ENCODE measurements at places on chromosomes 13 and 19. TPM values are rescaled to one million over a fixed set of nuclear protein-coding genes. Genes with fewer than 3 reads are reported as not detected.

DNA sequence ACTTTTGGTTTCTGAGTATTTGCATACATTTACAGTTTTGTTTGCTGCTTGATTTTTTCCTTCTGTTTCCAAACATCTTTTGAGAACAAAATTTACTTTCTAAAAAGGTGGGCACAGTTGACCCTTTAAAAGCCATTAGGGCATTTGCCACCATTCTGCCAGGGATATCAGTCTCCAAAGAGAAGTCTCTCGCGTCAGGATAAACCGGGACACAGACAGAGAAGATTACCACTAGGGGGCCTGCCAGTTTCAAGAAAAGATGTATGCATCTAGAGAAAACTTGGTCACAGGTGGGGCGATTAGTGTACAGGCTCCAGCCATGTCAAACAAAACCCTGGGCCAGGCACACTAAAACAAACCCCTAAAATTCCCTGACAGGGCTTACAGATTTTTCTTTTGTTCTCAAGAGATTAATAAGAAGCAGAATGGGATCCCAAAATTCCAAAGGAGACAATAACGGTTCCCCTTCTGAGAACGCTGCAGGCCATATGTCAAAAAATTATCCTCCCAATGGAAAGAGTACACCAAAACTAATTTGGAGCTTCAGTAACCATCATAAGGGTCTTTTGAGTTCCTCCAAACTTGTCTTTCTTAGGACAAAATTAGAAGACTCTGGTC, 10.7 kb upstream of the PABPC3 start:
- H3K27ac ChIP-seq, result no peak overlapping the region
- no peaks in the 10 kb centered on the region for H3K36me3 ChIP-seq
- H3K4me1 ChIP-seq, result no peaks in the 10 kb centered on the region
- H3K27me3 ChIP-seq, result peaks cover 26% of the 10 kb centered on the region
- DNase-seq, result peak; percentile 10

GRCh38 chr19:49415102-49415809, 8.0 kb downstream of the PTH2 start:
- DNase-seq, result no peak
- no peaks in the 10 kb centered on the region for H3K36me3 ChIP-seq
- no peak overlapping the region for H3K27ac ChIP-seq
- H3K4me1 ChIP-seq, result no peaks in the 10 kb centered on the region
- no peak overlapping the region for H3K4me3 ChIP-seq

CLIP3 gene
- 4.2 TPM for total RNA-seq

TMEM38A gene
- total RNA-seq, result 16.0 TPM

ELL gene
- total RNA-seq, result 14.6 TPM

DNA sequence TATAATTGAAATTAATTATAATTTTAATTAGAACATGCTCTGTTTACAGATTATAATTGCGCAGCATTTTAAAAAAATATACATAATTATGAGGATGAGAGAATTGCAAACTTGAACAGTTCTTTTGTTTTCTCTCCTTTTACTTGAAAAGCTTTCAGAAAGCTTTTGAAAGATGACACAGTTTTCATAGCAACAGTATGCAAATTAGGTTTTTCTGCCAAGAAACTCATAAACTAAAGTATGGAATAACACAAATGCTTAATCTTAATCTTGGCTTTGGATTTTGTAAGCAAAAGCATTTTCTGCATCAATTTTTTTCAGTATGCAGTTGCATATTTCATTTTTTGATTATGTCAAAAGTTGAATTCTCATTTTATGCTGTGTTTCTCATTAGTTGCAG, 32.8 kb upstream of the AKAP11 start:
- H3K36me3 ChIP-seq, result no peaks in the 10 kb centered on the region
- DNase-seq, result no peak
- no peaks in the 10 kb centered on the region for H3K27me3 ChIP-seq
- H3K27ac ChIP-seq, result no peak overlapping the region
- H3K4me1 ChIP-seq, result no peaks in the 10 kb centered on the region

DNA sequence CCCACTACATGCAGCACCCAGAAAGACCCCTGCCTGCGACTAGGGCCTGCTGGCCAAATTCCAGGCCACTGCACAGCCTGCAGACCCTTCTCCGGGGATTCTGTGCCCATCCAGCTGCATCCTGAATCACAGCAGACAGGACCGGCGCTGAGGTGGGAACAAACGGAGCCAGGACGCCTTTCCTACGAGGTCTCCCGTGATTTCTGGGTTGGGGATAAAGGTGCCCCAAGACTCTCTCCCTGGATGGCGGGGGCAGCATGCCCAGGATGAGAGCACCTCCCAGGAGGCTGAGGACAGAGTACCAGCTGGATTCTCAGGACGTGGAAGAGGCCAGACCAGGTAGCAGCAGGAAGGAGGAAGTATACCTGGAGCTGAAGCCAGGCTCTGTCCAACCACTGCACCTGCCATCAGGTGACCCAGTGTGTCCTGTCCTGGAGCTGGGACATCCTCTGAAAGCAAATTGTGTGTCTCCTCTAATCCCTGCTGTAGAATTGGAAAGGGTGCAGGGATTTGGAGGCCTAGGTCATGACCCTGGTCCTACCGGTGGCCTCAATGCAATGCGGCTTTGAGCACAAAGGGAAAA, 3.4 kb upstream of the FUT5 start:
- no peak overlapping the region for H3K4me3 ChIP-seq
- no peak for DNase-seq
- no peaks in the 10 kb centered on the region for H3K4me1 ChIP-seq
- no peak overlapping the region for H3K27ac ChIP-seq

DNA sequence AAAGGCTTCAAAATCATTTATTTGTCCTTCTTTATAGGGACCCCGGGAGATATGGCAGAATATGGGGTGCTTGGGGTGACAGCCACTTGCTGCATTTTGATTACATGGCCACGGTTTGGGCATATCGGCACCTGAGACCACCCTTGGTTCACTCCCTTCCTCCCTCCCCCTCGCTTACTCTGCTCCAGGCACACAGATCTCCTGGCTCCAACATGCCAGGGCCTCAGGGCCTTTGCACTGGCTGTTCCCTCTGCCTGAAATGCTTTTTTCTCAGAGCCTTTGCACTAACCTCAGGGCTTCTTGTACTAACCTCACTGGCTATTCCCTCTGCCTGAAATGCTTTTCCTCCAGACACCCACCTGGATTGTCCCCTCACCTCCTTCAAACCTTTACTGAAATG, 23.8 kb downstream of the VAV1 start:
- H3K27me3 ChIP-seq, result no peaks in the 10 kb centered on the region
- H3K27ac ChIP-seq, result no peak overlapping the region
- DNase-seq, result no peak

All from PC-9 (cell line).